ENCODE measurements at places on chromosomes 13 and 19.

- DNase-seq = no peak
These were observed 48.4 kb downstream of the DCLK1 start for GRCh38 chr13:36082806-36083205.

DNA sequence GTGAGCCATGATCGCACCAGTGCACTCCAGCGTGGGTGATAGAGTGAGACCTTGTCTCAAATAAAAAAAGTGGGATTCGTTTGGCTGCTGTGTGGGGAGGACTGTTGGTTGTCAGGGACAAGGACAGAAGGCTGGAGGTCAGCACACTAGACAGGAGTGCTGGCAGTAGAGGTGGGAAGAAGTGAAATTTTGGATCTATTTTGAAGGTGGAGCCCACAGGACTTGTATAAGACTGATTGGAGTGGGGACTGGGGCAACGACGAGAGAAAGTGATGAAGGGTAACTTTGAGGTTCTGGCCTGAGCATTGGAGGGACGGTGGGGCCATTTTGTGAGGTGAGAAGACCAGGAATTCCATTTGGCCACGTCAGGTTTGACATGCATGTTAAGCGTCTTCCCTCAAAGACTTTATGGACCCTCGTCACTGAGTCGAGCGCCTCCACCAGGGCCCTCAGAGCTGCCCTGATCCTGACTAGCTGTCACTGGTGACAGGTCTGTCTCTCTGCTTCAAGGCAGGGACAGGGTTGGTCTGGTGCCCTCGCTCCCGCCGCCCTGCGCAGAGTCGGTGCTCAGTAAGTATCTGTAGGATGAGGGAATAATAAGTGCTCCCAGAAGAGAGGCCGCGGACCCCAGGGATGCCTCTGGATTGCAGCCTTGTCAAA, 673 bp downstream of the CTU1 start:
- DNase-seq = no peak

DNA sequence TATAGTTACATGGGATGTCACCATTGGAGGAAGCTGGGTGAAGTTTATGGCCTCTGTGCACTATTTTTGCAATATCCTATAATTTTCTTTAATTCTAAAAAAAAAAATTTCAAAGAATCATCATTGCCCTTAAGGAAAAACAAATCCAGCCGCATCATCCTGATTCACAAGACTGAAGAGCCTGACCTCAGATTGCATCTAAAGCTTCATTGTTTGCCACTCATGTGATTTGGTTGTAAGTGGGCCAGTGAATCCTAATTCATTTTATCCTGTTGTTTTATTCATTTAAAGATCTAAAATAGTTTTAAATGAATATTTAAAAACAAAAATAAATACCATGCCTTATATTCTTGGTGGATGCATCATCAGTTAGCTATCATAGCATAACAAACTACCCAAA, 504.5 kb downstream of the TBC1D4 start:
- no peak for DNase-seq

GRCh38 chr19:49679771-49680413, 2.8 kb downstream of the PRMT1 start:
- no peak for DNase-seq

All from stimulated activated CD4-positive, alpha-beta T cell treated with anti-CD3 and anti-CD28 coated beads, Interleukin-1b, Interleukin-23, amount 100 ng/mL, for 1 hour (primary cell).